SHP77 treated with DMSO at 0.1 percent for 48 hours (cell line): ENCODE measurements at places on chromosomes 12 and 14.

DNA sequence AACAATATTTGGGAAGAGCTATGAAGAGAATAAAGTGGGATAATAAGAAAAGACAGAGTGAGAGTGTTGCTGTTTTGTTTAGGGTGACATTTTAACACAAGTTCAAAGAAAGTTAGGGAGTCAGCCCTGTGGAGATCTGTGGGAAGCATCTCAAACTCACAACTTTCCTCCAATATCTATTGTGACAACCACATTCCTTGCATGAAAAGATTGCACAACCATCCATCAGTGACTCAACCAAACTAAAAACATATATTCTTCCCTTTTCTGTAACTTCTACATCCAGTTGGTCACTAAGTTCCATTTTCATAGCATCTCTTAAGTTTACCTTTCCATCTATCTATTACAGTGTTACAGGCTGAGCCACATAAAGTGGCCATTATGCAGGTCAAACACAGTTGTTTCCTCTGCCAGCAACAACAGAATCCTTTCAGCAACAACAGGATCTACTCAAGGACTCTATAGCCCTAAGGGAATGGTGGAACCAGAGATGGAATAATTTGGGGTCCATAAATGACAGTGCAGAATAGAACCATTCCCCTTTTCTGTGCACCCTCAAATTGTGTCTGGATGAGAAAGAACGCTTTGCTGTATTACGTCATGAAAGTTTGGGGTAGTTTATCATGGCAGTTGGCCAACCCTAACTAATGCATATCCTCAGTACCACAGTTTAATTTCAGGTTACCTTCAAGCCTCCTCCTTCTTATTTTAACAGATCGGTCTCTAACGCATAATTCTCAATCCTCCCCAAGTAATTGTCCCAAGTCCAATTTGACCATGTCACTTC is 118.8 kb downstream of the ST8SIA1 start:
- DNase-seq = no peak

DNA sequence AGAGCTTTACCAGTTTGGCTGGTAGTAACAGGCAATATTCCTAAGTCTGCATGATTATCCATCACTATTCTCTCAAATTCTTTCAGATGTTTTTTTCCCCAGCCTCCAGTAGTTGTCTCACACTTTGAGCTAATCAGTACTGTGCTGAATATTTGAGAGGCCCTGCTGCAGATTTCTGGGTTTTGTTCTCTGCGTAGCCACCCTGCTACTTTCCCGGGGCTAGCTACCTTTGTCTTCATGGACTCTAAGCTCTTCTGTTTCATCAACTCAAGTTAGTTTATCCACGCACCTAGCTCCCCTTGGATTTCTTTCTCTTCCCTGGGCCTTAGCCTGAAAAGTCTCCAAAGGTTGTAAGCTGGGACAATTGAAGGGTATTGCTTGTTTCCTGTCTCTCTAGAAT is 73.0 kb downstream of the FUT8 start:
- no peak for DNase-seq

- DNase-seq = no peak
These were observed 51.1 kb downstream of the MIS18BP1 start for GRCh38 chr14:45201905-45202304.

DNA sequence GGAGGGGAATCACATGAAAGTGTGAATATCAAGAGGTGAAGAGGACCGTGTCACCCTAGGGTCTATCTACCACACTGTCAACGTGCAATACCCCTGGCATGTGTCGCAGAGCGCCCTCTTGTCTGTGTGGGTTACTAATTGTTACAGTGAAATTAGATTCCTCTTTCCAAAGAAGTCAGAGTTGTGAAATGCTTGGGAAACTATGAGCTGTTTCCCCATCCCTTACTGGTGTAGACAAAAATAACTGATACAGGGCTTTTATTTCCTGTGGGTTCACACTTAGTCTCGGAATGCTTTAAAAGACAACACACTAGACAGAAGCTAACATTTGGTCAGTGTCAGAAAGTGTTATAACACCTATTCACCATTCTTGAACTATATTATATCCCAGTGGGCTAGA is 597.3 kb downstream of the NRXN3 start:
- no peak for DNase-seq

GRCh38 chr12:51434305-51434704 is 9.7 kb downstream of the SLC4A8 start:
- no peak for DNase-seq

GRCh38 chr14:50402965-50403364 is 6.3 kb upstream of the CDKL1 start:
- DNase-seq = no peak

DNA sequence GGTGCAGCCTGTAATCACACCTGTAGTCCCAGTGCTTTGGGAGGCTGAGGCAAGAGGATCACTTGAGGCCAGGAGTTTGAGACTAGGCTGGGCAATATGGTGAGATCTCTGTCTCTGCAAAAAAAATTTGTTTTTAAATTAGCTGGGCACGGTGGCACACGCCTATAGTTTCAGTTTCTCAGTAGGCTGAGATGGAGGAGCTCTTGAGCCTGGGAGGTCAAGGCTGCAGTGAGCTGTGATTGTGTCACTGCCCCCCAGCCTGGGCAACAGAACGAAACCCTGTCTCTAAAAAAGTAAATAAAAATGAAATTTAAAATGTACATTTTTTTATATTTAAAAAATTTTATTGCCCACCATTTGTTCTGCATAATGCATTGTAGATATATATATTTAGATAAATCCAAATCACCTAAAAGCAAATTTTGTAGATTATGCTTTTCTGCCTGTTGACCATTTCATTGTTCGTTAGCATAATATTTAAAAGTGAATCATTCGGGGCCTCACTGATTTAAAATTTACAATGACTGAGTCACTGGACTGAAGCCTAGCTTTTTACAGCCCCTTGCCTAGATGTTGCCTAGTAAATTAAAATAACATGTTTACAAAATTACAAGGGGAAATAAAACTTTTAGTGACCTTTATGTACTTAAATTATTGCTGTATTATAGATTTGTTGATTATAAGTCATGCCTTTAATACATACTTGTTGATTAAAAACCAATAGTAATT is 87.9 kb downstream of the USP15 start:
- no peak for DNase-seq

GRCh38 chr12:28017126-28017872 is 44.8 kb upstream of the PTHLH start:
- DNase-seq = no peak

DNA sequence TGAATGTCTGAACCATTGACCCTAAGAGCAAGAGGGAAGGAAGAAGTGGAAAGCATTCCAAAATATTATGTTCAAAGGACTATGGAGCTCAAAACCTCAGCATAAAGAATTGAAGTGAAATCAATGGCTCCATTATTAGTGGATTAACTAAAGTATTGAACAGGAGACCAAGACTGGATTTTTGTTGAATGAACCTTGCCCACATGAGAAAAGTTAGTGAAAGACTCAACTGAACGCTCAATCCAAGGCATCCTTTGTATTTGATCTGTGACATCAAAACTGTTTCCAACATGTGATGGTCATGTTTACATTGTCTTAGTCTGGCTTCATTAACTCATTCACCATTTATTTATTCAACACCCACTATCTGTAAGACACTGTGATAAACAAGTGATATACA is 161.0 kb downstream of the CNTN1 start:
- DNase-seq = no peak

- DNase-seq = no peak
These were observed 47.0 kb downstream of the TTC8 start for GRCh38 chr14:88871429-88871828.

DNA sequence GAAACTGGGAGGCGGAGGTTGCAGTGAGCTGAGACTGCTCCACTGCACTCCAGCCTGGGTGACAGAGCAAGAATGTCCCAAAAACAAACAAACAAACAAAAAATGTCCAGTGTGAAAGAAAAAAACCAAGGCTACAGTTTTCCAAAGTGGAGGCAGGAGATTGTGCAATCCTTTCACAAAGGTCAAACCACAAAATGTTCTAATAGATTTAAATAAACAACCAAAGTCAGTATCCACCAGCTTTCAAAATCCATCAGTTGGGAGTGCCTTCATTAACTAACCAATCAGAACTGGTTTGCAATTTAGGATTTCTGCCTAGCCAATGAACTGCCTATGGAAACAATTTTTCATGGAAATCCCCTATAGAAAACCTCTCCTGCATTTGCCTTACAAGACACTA is 52.3 kb upstream of the TRIM9 start:
- no peak for DNase-seq

DNA sequence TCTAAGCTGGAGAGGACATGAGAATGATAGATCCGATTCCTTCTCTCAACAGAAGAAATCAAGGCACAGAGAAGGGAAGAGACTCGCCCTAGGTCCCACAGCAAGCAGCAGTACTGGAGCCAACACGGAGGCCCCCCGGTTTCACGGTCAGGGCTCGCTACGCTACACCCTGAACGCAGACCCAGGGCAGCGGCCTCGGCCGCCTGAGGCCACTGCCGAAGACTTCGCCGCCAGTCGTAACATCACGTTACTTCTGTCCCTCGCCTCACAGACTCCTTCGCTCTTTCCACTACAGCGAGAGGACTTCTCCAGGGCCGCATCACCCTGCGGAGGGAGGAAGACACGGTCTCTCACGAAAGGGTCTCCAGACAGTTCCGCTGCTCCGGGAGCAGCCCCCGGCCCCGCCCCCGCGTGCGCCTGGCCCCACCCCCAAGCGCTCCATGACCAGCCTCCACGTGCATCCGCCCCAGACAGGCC is 411 bp upstream of the DCAF4 start:
- DNase-seq = no peak

GRCh38 chr14:91270619-91271018 is 26.1 kb upstream of the GPR68 start:
- DNase-seq = no peak

DNA sequence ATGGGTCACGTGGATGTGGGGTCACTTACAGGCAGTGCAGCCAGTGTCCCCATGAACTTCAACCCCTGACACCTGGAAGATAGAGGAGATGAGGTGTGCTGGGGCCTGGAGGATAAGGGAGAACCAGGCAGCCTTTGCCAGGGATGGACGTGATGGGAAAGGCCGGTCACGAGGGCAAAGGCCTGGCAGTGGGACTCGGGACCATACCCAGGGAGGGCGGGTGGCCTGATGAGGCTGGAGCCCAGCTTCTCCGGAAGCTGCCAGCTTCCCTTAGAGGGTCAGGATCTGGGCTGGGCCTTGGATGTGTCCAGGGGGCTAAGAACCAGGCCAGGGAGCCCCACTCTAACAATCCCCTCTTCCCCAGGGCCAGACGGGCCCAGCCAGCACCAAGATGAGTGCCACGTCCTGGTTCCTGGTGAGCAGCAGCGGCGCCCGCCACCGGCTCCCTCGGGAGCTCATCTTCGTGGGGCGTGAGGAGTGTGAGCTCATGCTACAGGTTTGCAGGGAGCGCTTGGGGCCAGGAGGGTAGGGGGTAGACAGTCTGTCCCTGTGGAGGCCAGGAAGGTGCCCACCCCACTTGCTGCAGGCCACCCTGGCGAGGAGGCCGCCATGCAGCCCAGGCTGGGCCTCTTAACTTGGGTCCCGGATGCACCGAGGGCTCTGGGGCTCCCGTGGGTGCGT is 3.1 kb downstream of the CEP170B start:
- DNase-seq = no peak

DNA sequence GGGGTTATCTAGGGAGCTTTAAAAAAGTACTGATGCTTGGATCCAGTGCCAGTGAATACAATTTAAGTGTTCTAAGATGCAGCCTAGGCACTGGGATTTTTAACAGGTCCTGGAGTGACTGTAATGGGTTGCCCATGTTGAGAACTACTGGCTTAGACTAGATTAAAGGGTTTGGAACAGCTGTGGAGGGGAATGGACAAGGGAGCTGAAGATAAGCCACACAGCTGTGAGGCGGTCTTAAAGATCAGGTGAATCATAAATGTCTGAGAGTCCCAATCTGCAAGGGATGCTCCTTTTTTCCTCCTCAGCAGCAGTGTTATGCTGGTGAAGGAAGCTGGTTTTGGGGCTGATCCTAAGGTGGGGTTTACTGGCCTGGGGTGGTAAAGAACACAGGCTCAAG is 35.5 kb upstream of the FRMD6 start:
- no peak for DNase-seq

DNA sequence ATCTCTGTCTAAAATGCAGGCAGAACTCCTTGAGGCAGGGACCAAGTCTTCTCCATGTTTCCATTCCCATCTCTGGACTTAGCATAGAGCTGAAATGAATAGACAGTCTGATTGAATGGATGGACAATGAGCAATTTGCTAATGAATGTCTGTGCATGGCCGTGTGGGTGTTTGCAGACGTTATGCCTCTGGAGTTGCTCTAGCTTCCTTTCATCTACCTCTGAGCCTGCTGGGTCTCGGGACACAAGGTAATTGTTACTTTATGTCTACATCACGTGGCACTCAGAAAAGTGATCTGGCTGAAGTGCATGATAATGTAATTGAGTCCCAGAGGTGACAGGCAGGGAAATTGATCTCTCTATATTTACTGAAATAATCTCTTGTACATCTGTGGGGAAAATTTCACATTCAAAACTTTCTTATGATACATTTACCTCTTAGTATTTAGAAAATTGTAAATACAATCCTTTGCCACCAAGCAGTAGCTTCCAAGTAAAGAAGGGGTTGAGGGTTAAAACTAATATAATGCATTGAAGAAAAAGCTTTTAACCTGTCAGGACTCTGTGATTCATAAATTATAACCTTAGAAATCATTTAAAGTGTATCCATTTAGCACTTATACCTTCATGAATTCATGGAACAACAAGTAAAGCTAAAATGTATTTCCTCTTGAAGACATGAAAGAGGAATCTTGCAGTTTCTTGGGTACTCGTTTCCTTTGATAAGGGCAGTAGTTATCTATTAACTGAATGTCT is 424.1 kb downstream of the APAF1 start:
- DNase-seq = no peak

DNA sequence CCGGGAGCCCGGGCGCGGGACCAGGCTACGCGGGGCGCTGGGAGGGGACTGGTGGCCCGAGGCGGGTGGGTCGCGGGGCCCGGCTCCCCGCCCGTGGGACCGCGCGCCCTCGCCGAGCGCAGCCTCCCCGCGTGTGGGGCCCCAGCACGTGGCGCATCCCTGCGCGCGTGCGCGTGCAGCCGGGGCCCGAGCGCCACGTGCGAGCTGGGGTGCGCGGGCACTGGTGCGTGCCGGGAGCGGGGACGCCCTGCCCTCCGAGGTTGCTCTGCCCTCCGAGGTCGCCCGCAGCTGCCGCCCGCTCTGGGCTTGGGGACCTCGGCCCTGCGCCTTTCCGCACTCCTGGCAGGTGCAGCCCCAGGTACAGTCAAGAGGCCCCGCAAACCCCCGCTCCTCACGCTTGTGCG is 365 bp upstream of the CCDC88C start:
- DNase-seq = no peak

- DNase-seq = no peak
These were observed 25.2 kb upstream of the MANSC4 start for GRCh38 chr12:27805238-27805637.

DNA sequence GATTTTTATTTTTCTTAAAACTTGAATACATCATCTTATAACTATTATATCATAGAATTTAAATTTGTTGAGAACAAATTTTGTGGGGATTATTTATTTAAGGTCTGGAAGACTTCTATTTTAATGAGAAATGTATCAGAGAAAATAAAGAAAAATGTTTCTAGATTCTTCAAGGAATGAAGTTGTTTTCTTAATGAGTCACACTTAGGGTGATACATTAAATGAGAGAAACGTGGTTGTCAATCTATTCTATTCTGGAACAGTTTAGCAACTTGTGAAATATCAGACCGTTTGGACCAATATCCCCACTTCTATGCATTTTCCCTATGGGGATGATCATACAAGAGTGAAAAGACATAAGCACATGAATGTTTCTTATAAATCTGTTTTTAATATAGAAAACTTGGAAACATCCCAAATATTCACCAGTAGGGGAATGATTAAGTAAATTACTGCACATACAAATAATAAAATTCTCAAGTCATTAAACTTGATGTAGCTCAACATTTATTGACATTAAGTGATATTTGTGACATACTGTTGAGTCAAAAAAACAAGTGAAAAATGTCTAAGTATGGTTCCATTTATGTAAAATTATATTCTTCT is 88.5 kb downstream of the E2F7 start:
- DNase-seq = no peak
